ENCODE measurements at places on chromosomes 4 and X.

DNA sequence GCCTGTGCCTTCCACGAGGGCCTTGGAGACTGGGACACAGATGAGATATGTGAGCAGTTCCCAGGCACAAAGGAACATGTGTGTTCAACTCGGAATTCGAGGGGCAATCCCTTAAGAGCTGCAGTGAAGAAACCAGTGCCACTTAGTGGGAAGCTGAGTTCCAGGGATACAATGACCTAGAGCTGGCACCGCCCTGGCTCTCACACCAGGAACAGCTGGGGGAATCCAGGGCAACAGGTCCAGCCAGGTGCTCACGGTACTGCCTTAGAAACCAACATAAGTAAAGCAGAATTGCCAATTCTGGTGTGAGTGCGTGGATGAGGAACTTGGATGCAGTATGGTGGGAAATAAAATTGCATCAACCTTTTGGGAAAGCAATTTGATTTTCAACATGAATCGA is 122.9 kb downstream of the AFAP1 start:
- no peak for DNase-seq

DNA sequence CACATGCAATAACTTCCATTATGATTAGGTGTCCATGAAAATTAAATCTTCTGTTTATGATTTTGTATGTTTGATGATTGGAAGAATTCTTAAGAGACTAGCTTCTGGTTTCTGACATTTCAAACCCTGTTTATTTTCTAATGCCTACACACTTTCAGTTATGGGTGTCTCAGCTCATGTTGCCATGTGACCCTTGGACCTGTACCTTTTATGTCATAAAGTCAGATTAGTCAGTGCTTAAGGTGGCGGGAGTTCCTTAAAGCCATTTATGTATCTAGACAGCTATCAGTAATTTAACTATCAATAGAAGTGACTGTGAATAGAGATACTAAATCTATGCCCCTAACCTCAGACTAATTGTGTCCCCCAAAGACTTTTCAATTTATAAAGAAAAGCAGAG is 155.6 kb downstream of the GBA3 start:
- DNase-seq: no peak

DNA sequence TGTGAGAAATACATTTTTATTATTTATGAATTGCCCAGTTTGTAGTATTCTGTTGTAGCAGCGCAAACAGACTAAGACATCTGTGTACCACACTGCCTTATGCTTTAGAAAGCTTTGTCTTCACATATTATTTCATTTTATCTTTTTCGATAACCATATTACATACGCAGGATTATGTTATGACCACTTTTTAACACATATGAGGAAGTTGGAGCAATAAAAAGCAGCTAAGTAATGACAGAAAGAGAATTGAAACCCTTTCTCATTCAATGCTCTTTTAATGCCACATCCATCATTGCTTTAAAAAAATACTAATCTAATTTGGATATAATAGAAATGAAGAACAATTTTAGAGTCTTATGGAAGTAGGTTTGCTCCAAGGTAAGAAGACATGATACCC is 99.7 kb downstream of the CT47B1 start:
- DNase-seq: no peak

GRCh38 chr4:181958446-181958845 is 284.8 kb upstream of the TENM3 start:
- no peak for DNase-seq

GRCh38 chrX:68753218-68753617 is 75.6 kb upstream of the EFNB1 start:
- DNase-seq: no peak

- peak; percentile 6 for DNase-seq
Observed at GRCh38 chrX:145727476-145727875, 90.2 kb upstream of the SLITRK2 start.

- DNase-seq: no peak
Observed at GRCh38 chr4:77015390-77015789, 60.4 kb downstream of the CCNI start.

DNA sequence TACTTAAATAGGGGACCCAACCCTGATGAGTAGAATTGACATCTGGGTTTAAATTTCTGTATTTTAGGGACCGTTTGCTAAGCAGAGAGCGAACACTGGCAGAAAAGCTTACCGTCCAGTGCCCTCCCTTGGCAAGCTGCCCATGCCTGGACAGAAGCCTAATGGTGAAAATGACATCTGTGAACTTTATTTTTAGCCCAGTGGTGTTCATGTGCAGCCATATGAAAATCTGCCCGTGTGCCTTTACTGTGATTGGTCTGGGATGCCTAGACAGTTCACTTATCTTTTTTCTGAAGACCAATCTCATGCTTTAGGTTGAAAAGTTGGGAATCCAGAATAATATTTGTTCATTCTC is 1.1 kb downstream of the STBD1 start:
- no peak for DNase-seq

DNA sequence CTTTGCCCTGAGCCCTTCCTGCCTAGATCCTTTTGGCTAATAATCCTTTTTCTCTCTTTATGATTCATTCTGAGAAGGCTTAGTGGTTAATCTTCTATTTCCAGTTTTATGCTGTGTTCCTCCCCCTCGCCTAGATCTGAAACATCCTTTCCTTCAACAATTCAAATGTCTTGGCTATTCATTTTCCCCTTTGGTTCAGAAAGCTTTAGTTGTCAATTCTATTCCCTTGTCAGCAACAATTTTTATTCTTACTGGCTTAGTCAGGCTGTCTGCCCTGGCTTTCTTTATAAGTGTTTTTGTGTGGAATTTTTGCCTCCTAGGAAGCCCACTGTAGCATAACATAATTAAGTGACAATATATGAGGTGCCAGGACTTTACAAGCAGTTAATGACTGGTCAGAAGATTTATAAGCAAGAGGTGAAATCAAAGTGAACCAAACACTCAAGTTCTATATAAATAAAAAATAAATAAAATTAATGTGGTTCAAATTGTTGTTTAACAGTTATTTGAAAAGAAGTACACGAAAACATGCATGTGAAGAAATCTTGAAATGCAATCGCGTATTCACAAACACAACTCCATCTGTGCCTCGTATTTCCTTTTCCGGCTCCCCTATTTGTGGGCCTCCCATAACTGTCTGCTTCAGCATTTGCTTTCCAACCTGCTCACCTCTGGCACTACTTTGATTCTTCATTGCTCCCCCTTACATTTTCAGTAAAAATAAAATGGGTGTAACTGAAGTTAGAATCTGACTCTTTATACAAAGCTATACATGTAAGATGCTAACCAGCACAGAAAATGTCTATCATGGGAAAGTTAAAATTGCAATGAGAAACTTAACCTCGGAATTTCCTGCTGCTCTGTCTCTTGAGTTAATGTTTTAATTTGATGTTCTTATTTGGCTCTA is 235.4 kb downstream of the SPRY1 start:
- DNase-seq: no peak

DNA sequence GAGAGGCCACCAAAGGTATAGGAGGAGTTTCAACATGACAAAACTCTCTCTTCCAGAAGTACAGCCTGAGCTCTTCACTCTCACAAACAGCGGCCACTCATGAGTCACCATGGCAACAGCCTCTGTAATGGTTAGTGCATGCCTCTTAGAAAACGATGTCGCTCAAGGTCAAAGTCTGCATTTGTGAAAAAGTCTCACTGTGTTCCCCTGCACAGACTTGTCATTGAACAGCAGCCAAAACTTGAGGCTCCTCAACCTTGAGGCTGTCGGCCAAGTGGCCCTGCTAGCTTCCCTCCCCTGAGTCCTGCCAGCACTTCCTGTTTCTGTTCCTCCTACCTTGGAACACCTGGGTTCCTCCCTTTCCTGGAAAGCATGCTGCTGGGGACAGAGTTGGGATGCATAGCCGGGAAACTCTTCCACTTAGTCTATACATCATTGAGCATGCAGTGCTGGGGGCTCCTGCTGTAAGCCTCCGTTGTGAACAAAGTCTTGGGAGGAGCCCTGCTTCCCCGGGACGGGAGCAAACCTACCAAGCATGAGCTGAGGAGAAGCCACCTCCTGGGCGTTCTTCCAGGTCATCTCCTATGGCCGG is 66.6 kb downstream of the ING2 start:
- peak; percentile 27 for DNase-seq

- no peak for DNase-seq
Observed at GRCh38 chrX:20499763-20500162, 233.1 kb upstream of the RPS6KA3 start.

GRCh38 chr4:160399826-160400225 is 1296.9 kb downstream of the RAPGEF2 start:
- no peak for DNase-seq

- DNase-seq: no peak
Observed at GRCh38 chrX:56550667-56551066, 12.8 kb upstream of the UBQLN2 start.

GRCh38 chr4:25178838-25179261 is 18.6 kb upstream of the SEPSECS start:
- no peak for DNase-seq

- no peak for DNase-seq
Observed at GRCh38 chr4:10074076-10074766, 42.4 kb downstream of the WDR1 start.

DNA sequence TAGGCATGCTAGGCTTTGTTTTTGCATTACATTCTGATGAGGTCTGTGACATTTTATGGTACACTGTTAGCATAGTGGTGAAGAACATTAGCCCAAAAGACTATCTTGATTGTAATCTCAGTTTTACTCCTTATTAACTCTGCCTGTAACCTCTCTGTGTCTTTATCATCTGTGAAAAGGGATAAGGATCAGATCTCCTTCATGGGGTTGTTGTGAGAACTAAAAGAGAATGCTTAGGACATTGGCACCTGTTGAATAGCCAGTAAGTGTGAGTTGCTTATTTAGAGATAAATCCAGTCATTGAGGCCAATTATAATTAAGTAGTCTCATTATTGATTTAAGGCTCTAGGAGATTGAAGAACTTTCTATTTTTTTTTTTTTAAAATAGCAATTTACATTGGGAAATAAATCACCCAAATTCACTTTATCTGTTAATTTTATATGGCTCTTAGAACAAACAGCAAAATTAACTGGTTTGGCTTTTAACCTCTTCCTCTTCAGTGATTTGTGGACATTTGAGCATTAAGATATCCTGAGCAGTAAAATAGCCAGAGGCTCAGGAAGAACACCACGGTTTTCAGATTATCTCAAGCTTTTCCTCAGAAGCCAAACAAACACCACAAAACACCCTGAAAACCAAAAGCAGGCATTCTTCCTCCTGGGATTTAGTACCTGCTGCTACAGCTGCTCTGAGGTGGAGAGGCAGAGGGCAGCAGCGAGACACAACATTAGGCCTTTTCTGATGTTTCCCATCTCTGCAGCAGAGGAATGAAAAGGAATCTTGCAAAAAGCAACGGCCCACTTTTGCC is 192.9 kb downstream of the ARHGAP10 start:
- peak; percentile 8 for DNase-seq

- DNase-seq: no peak
Observed at GRCh38 chr4:47899639-47900038, 14.7 kb downstream of the NFXL1 start.

DNA sequence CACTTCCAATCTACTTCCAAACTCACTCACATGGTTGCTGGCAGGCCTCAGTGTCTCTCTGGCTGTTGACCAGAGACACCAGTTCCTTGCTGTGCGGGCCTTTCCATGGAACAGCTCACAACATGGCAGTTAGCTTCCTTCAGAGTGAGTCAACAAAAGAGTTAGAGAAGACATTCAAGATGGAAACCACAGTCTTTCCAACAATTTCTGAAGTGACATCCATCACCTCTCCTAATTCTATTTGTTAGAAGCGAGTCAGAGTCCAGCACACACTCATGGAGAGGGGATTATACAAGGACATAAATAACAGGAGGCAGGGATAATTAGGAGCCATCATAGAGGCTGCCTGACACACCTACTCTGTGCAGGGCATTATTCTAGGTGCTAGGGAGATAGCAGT is 62.5 kb upstream of the TMEM164 start:
- DNase-seq: no peak

DNA sequence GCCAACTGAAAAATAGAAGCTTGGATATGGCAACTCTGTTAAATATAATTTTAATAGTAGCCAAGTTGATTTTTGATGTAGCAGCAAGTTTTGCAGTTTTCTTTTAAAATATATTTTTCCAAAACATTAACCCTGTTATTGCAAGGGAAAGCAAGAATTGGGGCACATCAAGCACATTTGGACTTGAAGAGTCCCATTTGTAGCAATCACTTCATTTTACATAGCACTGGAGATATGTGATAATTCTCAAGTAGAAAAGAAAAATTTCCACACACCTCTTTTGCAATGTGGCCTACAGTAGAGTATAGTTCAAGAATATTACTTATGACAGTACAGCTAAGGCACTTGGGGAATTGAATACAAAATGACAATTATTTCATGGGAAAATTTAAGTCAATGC is 1.9 kb upstream of the PPP4R3C start:
- DNase-seq: no peak

DNA sequence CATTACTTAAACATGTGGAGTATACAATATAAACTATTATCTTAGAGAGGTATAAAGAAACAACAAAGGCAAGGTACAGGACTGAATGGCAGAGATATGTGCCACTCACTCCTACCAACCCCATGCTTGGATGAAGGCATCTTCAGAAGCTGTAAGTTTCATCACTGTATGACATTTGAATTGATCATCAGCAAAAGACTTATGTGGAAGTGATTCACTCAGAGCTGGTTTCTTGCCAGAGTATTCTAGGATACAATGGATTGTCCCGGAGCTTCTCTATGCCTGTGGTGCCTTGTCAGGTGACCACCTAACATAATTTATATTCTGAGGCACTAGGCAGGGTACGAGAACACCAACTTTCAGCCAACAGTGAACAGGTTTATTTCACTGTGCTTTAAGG is 392.2 kb downstream of the PPP1R2C start:
- no peak for DNase-seq

- DNase-seq: no peak
Observed at GRCh38 chrX:132775263-132775823, 183.1 kb downstream of the HS6ST2 start.

DNA sequence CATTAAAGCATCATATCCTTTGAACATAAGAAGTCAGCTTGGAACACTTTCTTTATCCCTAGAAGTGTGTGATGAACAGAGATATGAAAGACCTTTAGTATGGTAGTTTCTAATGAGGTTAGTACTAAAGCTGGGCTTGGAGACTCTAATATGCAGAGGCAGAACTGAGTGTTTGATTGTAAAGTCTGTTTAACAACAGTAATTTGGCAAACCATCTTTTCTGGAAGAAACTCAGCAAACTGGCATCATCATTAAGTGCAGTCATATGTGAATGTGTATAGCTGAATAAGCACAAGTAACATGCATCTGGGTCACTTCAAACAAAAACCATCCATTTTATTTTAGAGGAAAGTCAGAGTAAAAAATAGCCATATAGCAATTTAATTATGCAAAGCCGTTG is 385.9 kb upstream of the MAD2L1 start:
- DNase-seq: no peak

DNA sequence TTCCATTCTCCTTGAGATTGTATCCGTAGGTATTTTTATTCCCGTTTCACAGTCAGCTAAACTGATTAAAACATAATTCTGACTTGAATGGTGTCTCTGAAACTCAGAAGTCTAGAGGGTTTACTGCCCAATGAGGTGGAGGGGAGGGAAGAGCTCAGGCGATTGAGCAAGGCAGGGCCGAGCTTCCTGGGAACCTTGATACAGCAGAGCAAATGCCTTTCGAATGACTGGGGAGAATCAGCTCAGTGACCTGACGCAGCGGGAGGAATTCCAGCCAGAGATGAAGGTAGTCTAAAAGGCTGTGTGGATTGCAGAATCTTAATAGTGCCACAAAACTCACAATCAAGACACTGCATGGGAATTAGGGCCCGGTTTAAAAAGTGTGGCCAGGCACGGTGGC is 233.6 kb downstream of the EVC2 start:
- DNase-seq: no peak

- no peak for DNase-seq
Observed at GRCh38 chr4:129336457-129337227, 240.7 kb downstream of the C4orf33 start.

Measured in NB4 (cell line).